ENCODE measurements at places on chromosomes 7 and 10.

- DNase-seq = no peak
Measured at GRCh38 chr7:110090110-110090820, 1000.7 kb upstream of the LRRN3 start.

- no peak for DNase-seq
Measured at GRCh38 chr7:34747867-34748727, 90.1 kb downstream of the NPSR1 start.

DNA sequence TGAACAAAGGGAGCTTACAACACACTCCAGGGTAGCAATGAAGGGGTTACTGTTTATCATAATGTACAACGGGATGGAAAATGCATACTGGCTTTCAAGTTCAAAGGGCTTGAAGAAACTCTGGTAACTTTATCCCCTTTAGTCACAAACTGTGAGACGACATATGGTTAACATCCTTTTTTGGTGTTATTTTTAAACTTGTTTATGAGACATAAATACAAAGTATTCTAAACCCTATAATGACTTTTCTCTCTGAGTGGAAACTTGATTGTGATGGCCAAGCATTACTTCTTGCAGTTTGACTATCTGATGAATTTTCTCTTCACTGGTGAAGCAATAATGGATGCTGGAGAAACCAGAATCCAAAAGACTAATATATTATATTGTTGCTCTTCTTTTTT, 62.0 kb upstream of the SEMA3A start:
- no peak for DNase-seq

DNA sequence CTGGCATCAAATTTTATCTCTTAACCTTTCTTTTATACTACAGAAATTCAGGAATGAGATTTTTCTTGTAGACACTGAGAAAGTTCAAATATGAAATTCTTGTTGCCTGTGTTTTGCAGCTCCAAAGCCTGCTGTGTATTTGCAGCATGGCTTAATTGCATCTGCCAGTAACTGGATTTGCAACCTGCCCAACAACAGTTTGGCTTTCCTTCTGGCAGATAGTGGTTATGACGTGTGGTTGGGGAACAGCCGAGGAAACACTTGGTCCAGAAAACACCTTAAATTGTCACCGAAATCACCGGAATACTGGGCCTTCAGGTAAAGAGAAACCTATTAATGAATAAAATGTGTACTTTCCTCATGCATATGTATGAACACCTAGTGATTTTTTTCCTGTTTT, 24.8 kb downstream of the LIPK start:
- DNase-seq = no peak

- no peak for DNase-seq
Measured at GRCh38 chr10:70843333-70843732, 27.6 kb downstream of the SGPL1 start.

DNA sequence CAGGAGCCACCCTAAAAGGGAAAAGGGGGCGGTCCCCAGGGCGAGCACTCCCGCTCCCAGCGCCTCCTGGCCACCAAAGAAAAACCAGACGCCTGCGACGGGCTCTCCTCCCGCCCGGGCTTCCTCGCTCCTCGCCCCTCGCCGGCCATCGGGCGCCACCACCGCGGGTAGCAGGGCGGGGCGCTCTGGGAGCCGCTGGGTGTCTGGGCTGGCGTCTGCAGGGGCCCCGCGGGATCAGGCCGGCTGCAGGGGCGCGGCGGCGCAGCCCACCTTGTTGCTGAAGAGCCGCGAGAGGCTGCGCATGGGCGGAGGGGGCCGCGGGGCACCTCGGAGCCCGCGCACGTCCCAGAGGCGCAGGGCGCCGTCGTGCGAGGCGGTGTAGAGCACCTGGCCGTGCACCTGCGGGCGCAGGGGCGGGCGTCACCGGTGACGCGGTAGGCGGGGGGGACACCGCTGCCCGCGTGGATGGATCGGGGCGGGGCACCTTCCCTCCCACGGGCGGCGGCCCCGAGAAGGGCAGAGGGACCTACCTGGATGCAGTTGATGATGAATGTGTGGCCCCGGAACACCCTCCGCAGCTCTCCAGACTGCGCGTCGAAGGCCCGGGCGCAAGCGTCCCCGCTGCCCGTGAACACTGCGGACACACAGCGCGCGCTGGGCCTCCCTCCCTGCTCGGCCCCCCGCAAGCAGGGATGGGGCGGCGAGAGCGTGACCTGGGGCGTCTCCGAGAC, 28.3 kb downstream of the WDR86 start:
- DNase-seq = no peak

DNA sequence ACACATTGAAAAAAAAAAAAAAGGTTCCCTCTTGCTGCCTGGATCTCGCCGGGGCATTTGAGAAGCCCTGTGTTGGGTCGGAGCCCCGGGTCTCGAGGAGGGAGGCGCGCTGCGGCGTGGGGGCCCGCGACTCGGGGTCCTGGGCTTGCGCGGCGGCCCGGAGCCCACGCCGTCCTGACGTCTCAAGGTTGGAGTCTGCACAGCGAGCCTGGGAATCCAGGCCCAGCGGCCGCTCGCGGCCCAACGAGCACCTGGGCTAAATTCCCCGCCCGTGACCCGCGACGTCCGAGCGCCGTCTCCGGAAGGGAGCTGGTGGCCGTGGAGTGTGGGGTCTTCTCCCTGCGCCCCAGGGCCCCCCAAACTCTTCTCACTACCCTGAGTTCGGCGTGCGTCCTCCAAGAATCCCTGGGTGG, 1.4 kb upstream of the CTBP2 start:
- DNase-seq = no peak

- no peak for DNase-seq
Measured at GRCh38 chr7:76220185-76221057, 18.7 kb downstream of the SRRM3 start.

- no peak for DNase-seq
Measured at GRCh38 chr10:16870331-16870730, 53.1 kb upstream of the RSU1 start.

DNA sequence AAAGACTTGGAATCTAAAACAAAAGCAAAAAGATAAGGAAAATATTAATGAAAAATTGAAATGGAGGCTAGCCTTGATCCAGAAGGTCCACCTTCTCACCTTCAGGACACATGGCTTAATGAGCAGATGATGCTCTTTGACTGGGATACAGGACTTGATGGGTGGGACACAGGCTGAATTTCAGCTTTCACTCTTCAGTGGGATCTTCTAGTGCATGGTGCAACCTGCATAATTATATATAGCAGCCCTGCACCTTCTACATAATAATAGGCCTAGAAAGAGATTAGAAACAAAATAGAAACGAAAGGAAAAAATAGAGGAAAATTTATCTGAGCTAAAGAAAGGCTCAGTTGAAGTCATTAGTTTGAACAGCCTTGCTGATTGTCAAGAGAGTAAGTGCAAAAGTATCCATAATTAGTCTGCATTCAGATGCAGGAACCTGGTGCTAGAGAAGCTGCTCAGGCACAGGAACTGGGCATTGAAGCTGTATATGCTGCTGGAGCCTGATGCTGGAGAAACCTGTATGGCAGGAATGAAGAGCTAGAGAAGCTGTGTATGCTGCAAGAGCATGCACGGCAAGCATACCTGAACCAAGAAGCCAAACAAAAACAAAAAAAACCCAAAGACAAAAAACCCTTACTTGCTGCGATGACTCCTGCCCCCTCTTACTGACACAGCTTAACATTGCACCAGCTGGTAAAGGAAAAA, 19.4 kb downstream of the MKLN1 start:
- no peak for DNase-seq

- no peak for DNase-seq
Measured at GRCh38 chr7:44080686-44081265, 1.6 kb downstream of the POLM start.

GRCh38 chr7:155219947-155220769, 77.5 kb upstream of the INSIG1 start:
- no peak for DNase-seq
